Mesenchymal stem cell (in vitro differentiated cells and primary cell): ENCODE measurements at places on chromosomes 4 and X.

GRCh38 chr4:69759189-69759604 lies 1.2 kb downstream of the SULT1B1 start:
- H3K27ac ChIP-seq: no peak overlapping the region
- H3K4me1 ChIP-seq: no peaks in the 10 kb centered on the region
- no peaks in the 10 kb centered on the region for H3K36me3 ChIP-seq
- no peak for DNase-seq
- H3K27me3 ChIP-seq: no peaks in the 10 kb centered on the region
- no peak overlapping the region for H3K4me3 ChIP-seq

GRCh38 chr4:144740316-144740715 lies 94.4 kb downstream of the HHIP start:
- no peaks in the 10 kb centered on the region for H3K36me3 ChIP-seq
- no peak overlapping the region for H3K27ac ChIP-seq
- DNase-seq: no peak
- H3K4me3 ChIP-seq: no peak overlapping the region
- no peaks in the 10 kb centered on the region for H3K27me3 ChIP-seq

DNA sequence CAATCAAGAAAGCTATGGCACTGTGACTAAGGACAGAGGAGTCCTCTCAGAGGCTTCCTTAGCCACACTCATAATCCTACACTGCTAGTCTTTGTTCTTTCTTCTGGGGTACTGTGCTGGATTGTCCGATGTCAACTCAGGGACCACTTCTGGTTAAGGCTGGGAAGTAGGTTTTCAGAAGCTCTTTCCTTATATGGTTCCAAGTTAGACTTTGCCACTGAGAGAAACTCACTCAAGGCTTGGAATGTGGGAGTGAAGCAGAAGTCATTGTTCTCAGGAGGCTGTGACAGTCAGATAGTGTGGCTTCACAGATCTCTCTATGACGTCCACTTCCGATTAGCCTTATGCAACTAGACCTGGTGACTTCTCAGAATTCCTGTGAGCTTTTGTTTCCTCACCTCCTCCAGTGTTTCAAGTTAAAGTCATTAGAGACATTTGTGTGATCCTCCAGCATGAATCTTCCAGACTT lies 317.3 kb upstream of the F9 start:
- no peak for DNase-seq
- H3K36me3 ChIP-seq: no peaks in the 10 kb centered on the region
- H3K27ac ChIP-seq: no peak overlapping the region
- peaks cover 19% of the 10 kb centered on the region for H3K27me3 ChIP-seq
- H3K4me1 ChIP-seq: no peaks in the 10 kb centered on the region

DNA sequence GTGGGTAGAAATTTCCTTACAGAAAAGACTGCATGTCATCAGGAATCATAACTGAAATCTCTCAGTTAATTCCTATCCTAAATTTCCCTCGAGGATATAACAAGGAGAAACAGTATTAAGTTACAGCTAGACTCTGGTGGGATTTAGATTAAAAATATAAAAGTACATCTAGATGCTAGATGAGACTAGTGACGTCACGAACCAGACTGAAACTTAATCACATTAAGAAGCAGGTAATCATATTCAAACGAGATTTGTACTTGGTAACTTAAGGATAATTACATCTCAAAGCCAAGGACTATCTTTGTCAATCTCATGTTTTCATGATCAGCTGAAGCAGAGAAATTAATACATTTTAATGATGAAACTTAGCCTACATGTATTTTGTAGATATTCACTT lies 130.6 kb downstream of the MTNR1A start:
- no peak for DNase-seq
- no peaks in the 10 kb centered on the region for H3K36me3 ChIP-seq
- H3K4me1 ChIP-seq: no peaks in the 10 kb centered on the region
- H3K4me3 ChIP-seq: no peak overlapping the region
- no peaks in the 10 kb centered on the region for H3K27me3 ChIP-seq

DNA sequence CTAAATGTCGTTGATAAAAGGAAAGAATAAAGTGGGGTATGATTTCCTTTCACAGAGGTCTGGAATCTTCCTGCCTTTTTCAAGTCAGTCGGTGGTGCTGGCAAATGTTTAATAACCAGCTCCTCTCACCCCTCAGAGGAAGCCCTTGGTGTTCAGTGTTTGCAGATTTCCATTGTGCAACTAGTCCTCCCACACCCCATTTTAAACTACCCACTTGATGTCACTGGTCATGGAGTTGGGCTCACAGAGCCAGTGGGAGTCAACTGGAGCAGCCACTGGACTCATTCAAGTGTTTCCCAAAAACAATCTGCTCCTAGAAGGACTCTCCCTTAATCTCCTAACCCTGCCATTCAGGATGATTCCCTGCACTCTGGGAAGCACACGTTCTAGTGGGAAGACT lies 149.2 kb downstream of the PTTG2 start:
- no peaks in the 10 kb centered on the region for H3K27me3 ChIP-seq
- H3K36me3 ChIP-seq: peaks cover 3% of the 10 kb centered on the region
- DNase-seq: no peak
- no peak overlapping the region for H3K4me3 ChIP-seq

- no peaks in the 10 kb centered on the region for H3K4me1 ChIP-seq
- peak; percentile 9 for DNase-seq
- H3K27me3 ChIP-seq: peaks cover 3% of the 10 kb centered on the region
- no peaks in the 10 kb centered on the region for H3K36me3 ChIP-seq
- no peak overlapping the region for H3K27ac ChIP-seq
Measured at GRCh38 chr4:74873545-74874301, 59.2 kb upstream of the PARM1 start.

GRCh38 chrX:747176-747575 lies 116.6 kb downstream of the SHOX start:
- H3K4me1 ChIP-seq: no peaks in the 10 kb centered on the region
- no peaks in the 10 kb centered on the region for H3K27me3 ChIP-seq
- H3K27ac ChIP-seq: no peak overlapping the region
- no peak overlapping the region for H3K4me3 ChIP-seq

DNA sequence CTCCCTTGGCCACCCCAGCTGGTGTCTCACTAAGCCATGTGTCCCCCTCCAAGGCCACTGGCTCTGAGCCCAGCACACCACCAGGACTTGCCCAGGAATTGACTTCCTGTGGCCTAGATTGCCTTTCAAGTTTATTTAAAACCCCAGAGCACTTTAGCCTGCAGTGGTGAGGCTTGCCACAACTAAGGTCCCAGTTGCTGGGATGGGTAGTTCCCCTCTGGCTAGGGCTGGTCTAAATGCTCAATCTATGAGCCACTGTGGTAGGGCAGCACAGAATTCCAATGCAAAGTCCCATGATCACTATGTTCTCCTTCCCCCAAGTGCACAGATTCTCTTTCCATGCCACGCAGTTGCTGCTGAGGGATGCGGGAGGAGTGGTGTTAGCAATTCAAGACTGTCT lies 61.1 kb upstream of the HCCS start:
- H3K27ac ChIP-seq: no peak overlapping the region
- no peaks in the 10 kb centered on the region for H3K36me3 ChIP-seq
- no peak for DNase-seq
- H3K4me3 ChIP-seq: no peak overlapping the region

DNA sequence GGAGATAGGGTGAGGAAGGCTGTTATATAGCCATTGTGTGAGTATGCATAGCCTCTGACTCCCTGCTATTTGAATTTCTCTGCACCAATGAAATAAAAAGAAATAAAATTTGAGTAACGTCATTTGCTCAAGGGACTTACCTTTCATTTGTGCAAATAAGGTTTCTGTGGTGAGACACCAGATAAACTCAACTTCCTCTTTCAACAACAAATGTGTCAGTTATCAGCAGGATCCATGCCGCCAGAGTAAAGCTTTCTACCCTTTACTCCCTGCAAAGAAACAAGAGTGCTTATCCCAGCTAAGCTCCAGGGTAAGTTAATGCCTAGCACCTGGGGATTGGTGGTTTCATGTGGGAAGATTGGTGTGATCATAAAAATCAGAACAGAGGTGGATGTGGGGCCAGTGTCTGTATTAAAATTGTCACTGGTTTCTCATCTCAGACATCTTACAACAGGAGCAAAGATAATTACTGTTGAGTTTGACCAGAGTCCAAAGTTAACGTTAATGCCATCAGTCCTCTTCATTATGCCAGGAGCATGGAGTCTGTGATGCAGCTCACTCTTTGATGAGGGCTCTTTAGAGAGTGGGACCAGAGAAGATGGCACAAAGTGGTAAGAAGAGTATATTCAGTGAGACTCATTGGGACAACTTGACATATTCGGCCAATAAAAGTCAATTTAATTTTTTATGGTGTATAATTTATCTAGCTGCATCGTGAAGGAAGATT lies at the start of gene P2RY10:
P2RY10 (plus strand) TSS at position 206 of the 727 bp plus-strand sequence. CDS start 15,130 bp downstream, outside the sequence.
- no peak within 1 kb of the TSS for H3K4me3 ChIP-seq
- DNase-seq: no peak
- H3K27me3 ChIP-seq: no peaks in the 10 kb centered on the region
- no peak within 1 kb of the TSS for H3K27ac ChIP-seq

- H3K27ac ChIP-seq: no peak overlapping the region
- H3K4me1 ChIP-seq: peaks cover 4% of the 10 kb centered on the region
- DNase-seq: peak; percentile 56
- H3K4me3 ChIP-seq: no peak overlapping the region
- H3K27me3 ChIP-seq: peaks cover 5% of the 10 kb centered on the region
- H3K36me3 ChIP-seq: no peaks in the 10 kb centered on the region
Measured at GRCh38 chrX:109843963-109844751, 111.1 kb upstream of the ACSL4 start.

- no peaks in the 10 kb centered on the region for H3K4me1 ChIP-seq
- peak; percentile 0 for DNase-seq
- H3K4me3 ChIP-seq: no peak overlapping the region
- H3K27ac ChIP-seq: no peak overlapping the region
Measured at GRCh38 chrX:22193851-22194659, 78.7 kb upstream of the CBLL2 start.

DNA sequence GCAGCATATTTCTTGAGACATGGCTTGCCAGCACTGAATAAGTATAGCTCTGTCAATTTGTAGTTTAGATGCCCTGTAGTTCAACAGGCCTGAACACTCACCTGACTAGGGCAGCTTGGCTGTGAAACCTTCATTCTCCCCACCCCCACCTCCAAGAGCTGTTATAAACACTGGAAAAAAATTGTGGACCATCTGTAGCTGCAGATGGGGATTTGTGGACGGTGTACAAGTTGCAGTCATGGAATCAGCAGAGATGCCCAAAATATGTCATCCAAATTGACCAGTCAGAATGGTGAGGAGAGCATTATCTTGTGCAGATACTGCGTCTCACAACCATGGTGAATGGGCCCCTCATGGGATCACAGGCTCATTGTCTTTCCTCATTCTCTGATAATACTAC lies 76.2 kb upstream of the PAQR3 start:
- no peak overlapping the region for H3K4me3 ChIP-seq
- no peak overlapping the region for H3K27ac ChIP-seq
- H3K27me3 ChIP-seq: no peaks in the 10 kb centered on the region

- no peaks in the 10 kb centered on the region for H3K36me3 ChIP-seq
- peaks cover 22% of the 10 kb centered on the region for H3K27me3 ChIP-seq
- peak; percentile 1 for DNase-seq
- peak overlapping the region; percentile 46 for H3K4me3 ChIP-seq
- H3K4me1 ChIP-seq: peaks cover 8% of the 10 kb centered on the region
- H3K27ac ChIP-seq: no peak overlapping the region
Measured at GRCh38 chrX:74924449-74925224, 615 bp downstream of the NEXMIF start.

DNA sequence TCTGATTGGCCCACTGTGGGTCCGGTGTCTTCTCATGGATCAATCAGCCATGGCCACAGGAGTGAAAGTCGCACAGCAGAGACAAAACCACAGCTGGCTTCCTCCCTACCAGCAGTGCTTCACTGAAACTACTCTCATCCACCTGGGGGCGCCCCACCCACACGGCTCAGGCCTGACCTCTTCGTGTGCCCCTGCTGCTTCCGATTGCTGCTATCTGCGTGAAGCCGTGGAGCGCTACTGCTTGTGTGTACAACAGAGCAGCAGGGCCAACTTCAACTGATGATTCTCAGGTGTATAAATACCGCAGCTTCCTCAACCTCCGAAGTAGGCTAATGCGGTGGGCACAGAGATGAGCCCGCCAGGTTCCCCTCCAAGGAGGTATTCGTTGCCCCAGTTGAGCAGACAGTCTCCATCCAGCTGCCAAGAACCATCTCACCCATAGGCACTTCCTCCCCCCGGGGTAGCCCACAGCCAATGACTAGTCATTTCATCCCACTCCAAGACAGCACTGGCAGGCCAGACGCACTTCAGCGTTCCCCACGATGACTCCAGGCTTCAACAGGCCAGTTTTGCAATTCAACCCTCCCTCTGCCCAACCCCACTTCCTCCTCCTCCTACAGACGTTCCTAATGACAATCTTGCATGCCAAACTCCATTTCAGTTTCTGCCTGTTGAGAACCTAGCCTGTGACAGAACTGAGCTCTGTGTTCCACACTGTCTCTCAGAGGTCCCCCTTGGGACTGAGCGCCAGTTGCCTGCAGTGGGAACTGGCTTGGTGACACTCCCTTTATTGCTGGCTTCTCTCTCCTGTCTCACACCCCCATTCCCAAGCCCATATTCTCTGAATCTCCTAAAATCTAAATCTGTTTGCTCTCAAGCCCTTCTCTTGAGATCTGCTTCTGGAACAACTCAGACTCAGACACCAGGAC lies 41.3 kb upstream of the ATP6AP2 start:
- peaks cover 5% of the 10 kb centered on the region for H3K4me1 ChIP-seq
- no peak overlapping the region for H3K27ac ChIP-seq
- H3K27me3 ChIP-seq: peaks cover 72% of the 10 kb centered on the region

DNA sequence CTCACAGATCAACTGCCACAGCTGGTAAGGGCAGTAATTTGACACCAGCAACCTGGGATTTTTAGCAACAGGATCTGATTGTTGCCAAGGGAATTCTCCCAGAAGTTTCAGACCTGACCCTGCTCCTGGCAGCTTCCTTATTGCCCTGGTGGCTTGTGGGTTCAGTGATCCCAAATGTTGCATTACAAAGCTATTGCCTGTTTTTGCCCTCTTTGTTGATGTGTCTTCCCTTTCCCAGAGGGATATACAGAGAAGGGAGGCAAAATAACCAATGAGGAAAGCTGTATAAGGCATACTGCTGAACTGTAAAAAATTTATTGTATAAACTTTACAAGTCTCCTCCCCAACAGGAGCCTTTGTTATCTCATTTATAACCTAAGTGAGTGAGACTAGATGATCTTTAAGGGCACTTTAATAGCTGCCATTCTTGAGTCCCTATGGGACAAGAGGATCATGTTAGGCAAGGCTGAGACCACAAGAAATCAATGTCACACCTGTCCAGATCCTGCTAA lies 22.2 kb downstream of the VSIG4 start:
- no peak overlapping the region for H3K27ac ChIP-seq
- H3K4me1 ChIP-seq: no peaks in the 10 kb centered on the region
- H3K36me3 ChIP-seq: no peaks in the 10 kb centered on the region
- no peaks in the 10 kb centered on the region for H3K27me3 ChIP-seq

GRCh38 chrX:22340022-22340616 lies 67.4 kb downstream of the CBLL2 start:
- no peak for DNase-seq
- H3K27me3 ChIP-seq: no peaks in the 10 kb centered on the region
- no peaks in the 10 kb centered on the region for H3K4me1 ChIP-seq
- no peak overlapping the region for H3K27ac ChIP-seq

DNA sequence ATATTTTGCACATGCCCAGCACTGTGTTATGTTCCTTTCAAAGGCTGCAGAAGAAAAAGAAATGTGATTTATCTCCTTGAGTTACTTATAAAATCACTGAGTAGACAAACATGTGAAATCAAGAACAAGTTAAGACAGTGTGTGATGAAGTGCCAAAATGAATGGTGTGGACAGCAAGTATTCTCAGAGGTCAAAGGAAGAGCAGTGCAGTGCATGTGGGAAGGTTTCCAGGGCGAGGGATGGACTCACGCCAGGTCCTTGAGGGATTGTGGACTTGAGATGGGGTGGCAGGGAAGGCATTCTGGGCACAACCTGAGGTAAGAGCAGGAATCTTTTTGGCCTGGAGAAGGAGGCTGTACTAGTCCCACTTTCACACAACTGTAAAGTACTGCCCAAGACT lies 115.5 kb downstream of the FNIP2 start:
- H3K36me3 ChIP-seq: peaks cover 6% of the 10 kb centered on the region
- H3K27ac ChIP-seq: no peak overlapping the region
- no peaks in the 10 kb centered on the region for H3K27me3 ChIP-seq
- peaks cover 8% of the 10 kb centered on the region for H3K4me1 ChIP-seq
- H3K4me3 ChIP-seq: no peak overlapping the region
